ENCODE measurements at places on chromosomes 2 and 18. TPM values are rescaled to one million over a fixed set of nuclear protein-coding genes. Genes with fewer than 3 reads are reported as not detected.

DNA sequence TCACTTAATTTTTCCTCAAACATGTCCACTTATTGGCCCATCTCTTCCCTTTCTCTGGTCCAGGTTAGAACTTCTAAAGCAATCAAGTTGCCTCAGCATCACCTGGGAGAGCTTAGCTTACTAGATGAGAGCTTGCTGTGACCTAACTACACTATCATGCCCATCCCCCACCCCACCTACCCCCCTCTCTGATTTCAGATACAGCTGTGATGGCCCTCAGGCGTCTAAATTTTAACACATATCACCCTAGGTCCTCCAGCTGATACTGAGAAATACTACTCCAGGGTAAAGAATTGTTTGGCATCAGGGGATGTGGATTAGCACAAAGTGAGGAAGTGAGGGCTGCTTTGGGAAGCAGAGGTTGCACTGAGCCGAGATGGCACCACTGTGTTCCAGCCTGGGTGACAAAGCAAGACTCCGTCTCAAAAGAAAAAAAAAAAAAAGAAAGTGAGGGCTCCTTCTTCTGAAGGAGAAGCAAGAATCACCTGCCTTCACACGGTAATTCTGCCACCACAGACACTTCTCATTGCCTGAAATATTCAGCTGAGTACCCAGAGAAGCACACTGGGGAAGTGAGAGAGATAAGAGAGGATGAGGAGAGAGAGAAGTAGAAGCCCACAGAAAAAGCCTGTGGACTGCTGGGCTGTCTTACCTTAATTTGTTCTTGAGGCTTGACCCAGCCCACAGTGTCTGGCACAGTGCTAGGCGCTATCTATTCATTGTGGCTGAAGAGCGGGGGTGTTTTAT is 263.4 kb downstream of the ASXL3 start:
- H3K4me3 ChIP-seq = no peak overlapping the region
- H3K36me3 ChIP-seq = no peaks in the 10 kb centered on the region
- H3K27ac ChIP-seq = no peak overlapping the region

- peaks cover 12% of the 10 kb centered on the region for H3K4me1 ChIP-seq
- H3K36me3 ChIP-seq = no peaks in the 10 kb centered on the region
- H3K27ac ChIP-seq = no peak overlapping the region
- no peak for DNase-seq
Observed at GRCh38 chr2:106990297-106990696, 104.3 kb upstream of the ST6GAL2 start.

- H3K27ac ChIP-seq = no peak overlapping the region
- no peaks in the 10 kb centered on the region for H3K27me3 ChIP-seq
- H3K4me3 ChIP-seq = no peak overlapping the region
- no peak for DNase-seq
- H3K4me1 ChIP-seq = peaks cover 7% of the 10 kb centered on the region
Observed at GRCh38 chr18:65359479-65359878, 391.3 kb upstream of the CDH7 start.

DNA sequence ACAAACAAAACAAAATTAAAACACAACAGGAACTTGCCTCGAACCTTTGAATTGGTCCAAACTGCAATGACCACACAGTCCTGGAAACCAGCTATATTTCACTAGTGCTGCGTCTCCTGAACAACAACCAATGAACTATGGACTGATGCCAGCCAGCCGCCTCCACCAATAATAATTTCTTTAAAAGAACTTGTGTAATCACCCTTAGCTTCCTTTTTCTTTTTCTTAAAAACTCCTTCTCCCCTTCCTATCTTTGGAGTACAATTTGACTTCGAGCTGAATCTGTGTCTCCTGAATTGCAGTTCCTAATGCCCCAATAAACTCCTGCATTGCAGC is 1.6 kb upstream of the CXXC1 start:
- H3K36me3 ChIP-seq = no peaks in the 10 kb centered on the region
- H3K4me3 ChIP-seq = no peak overlapping the region
- H3K27me3 ChIP-seq = no peaks in the 10 kb centered on the region
- no peak overlapping the region for H3K27ac ChIP-seq
- H3K4me1 ChIP-seq = peaks cover 3% of the 10 kb centered on the region
- no peak for DNase-seq

- H3K27me3 ChIP-seq = no peaks in the 10 kb centered on the region
- no peak overlapping the region for H3K4me3 ChIP-seq
Observed at GRCh38 chr2:239688840-239689239, 288.0 kb upstream of the HDAC4 start.

The RASGRP3 gene
- total RNA-seq = 0.69 TPM

DNA sequence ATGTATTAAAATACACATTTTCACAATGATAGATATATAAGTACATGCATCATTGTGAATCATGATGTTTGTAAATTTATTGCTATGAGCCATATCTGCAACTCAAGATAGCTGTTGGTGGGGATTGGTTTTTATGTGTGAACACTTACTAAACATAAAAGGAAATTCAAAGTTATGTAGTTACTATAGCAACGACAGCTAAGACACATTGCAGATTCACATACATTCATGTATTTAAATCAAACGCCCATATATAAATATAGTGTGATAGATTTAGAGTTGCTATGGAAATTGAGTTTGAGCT is 65.6 kb downstream of the MAPRE2 start:
- H3K27me3 ChIP-seq = no peaks in the 10 kb centered on the region
- no peak for DNase-seq
- H3K27ac ChIP-seq = no peak overlapping the region
- no peak overlapping the region for H3K4me3 ChIP-seq
- H3K4me1 ChIP-seq = no peaks in the 10 kb centered on the region

The COBLL1 gene
- total RNA-seq = 7.4 TPM

DNA sequence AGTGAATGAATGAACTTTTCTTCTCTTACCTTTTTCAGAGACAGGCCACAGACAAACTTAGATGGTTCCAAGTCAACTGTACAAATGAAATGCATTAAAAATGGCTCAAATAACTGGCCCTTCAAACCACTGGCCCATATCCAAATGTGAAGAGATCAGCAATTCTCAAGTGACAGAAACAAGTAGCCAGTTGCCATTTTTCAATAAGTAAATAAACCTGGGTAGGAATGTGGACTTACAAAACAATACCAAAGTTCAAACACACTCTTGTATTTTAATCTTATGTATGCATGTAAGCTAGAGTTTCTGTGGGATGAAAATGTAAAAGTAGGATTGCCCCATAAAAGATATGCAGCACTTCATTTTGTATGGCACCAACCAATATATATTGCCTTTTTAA is 129.2 kb downstream of the MEP1B start:
- no peaks in the 10 kb centered on the region for H3K4me1 ChIP-seq
- H3K36me3 ChIP-seq = no peaks in the 10 kb centered on the region
- no peak for DNase-seq
